Activated CD8-positive, alpha-beta memory T cell treated with anti-CD3 and anti-CD28 coated beads, Interleukin-2, amount 10 ng/mL, durations not matched to agents 7 days and 5 days (primary cell): ENCODE measurements at places on chromosomes 2 and 18.

GRCh38 chr2:182647499-182647787 lies 68.6 kb upstream of the DNAJC10 start:
- DNase-seq, result no peak

DNA sequence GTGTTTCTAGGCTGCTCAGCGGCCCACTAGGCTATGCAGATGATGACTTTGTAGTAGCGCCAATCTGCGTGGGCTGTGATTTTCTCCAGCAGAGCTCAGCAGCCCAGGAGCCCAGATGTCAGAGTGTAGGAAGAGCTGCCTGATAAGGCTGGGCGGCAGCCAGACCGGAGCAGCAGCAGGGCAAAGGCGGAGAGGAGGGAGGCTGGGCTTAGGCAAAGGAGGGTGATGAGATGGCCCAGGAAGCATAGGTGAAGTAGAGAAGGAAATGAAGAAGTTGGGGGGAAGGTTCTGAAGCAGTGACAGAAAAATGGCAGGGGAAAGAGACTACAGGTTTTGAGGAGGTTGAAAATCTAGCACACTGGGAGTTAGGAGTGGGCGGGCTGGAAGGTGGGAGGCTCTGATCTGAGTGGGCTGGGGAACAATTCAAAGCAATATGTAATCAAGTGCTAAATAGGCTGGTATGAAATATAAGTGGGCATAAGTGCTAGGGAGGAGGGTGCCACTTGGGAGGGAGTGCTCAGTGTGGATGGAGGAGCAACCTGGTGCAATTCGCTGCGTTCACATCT lies 50.6 kb upstream of the STPG4 start:
- no peak for DNase-seq

DNA sequence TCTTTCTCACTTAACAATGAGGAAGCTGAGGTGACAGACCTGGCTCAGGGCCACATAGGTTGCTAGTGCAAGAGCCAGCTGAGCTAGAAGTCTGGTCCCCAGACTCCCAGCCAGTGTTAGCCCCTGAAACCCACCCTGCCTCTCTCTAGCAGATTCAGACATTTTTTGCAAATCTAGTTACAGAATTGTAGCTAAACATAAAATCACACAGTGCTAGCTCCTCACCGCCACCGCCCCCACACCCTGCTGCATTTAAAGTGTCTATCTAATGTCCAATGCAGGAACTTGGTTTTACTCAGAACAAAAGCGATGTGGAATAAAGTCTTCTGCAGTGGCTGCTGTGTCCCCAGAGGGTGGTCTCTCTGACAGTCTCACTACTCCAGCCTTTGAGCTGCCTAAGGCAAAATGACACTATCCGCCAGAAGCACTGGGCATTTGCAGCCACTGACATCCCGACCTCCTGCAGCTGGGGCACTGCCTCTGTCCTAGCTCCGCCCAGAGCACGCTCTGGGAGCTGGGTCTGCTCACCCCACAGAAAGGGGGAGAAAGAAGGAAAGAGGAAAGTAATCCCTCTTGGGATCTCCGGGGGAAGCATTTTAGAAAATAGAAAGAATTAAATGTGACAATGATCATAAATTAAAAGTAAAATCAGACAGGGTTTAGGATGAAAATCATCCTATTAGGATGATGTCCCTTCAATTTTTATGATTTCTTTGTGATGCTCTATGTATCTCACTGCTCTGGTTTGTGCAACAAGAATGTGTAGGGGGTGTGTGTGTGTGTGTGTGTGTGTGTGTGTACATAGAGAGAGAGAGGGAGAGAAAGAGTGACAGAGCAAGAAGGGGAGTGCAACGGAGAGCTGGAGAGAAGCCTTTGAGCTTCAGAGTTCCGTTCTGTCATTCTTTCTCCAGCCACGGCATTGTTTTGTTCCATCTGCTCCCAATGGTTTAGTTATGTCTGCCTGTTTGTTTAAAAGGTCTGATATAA lies 50.5 kb upstream of the ST8SIA3 start:
- DNase-seq, result no peak

DNA sequence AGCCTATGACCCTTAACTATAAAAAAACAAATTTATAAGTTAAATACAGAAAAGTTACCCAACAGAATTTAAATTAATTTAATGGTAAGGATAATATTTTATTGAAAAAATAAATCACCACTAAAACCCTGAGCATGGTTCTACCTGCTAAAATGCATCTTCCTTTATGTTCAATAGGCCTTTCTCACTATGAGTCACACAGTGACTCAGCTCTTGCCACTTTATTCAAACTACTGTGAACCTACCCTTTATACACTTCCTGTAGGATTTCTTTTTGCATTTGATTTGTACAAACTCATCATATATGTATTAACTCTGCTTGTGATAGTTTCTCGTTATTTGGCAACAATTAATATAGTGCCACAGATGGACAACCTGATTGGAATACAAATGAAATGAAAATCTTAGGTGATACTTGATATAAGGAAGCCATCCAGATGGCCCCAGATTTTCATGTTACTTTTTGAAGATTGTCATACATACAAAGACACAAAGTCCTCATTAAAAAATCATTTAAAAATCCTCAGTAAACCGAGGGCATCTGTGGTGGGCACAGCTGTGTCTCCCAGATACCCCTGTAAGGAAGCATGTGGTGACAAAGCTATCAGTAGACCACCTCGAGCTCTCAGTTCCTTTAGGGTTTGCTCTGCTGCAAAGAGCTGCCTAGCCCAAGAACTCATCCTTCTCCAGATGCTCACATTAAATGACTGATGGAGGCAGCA lies 55.2 kb upstream of the COBLL1 start:
- DNase-seq, result no peak

GRCh38 chr2:130251535-130251872 lies 53.3 kb upstream of the TUBA3E start:
- DNase-seq, result no peak

- DNase-seq, result no peak
Observed at GRCh38 chr2:133675-134593, 87.6 kb upstream of the FAM110C start.

GRCh38 chr18:56672391-56672790 lies 21.2 kb downstream of the WDR7 start:
- no peak for DNase-seq

DNA sequence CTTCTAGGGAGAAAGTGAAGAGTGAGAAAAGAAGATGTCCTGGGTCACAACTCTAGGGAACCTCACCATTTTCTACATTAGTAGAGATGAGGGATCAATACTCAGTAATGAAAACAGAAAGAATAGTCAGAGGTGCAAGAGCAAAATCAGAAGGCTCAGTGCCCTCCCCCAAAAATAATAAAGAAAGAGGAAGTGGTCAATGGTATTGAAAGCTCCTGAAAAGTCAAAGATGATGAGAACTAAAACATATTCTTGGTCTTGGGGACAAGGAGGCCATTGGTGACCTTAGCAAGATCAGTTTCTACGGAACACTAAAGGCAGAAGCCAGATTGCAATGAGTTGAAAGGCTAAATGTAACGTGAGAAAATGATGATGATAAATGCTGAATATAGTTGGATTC lies 24.5 kb upstream of the MYO1B start:
- no peak for DNase-seq

GRCh38 chr18:60295674-60296073 lies 76.9 kb downstream of the MC4R start:
- no peak for DNase-seq

DNA sequence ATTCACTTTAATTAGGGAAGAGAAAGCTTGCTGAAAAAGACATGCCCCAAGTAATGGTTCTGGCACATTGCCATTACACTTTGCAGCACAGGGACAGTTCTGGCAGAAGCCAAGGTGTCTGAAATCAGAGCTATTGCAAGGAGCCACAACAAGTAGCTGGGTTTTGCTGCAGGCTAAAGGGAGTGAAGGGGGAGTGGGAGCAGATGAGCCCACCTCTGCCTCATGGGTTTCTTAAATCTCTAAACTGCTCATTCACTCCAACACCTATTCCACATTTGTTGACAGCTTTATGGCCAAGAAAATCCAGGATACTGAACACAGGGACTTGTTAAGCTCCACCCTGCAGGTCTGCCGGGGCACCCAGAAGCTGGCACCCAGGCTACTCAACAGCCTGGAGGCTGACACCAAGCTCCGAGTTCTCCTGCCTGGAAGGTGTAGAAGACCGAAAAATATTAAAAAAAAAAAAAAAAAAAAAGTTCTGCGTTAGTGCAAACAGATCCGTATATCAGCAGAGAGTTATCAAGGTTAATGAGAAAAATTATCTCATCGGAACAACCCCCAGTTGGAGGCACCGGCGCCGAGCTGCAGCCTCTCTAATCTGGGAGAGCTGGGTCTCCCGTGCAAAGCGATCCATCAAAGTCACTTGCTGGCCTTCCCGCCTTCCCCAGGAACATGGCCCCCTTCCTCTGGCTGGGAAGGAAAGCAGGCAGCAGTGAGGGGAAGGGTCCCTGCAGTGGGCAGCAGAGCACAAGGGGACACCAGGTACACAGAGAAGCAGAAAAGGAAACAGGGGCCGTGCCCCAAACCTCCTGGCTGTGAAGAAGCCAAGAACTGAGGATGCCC lies 123.7 kb downstream of the HNMT start:
- DNase-seq, result no peak

- DNase-seq, result no peak
Observed at GRCh38 chr18:43049021-43049420, 66.5 kb downstream of the RIT2 start.

DNA sequence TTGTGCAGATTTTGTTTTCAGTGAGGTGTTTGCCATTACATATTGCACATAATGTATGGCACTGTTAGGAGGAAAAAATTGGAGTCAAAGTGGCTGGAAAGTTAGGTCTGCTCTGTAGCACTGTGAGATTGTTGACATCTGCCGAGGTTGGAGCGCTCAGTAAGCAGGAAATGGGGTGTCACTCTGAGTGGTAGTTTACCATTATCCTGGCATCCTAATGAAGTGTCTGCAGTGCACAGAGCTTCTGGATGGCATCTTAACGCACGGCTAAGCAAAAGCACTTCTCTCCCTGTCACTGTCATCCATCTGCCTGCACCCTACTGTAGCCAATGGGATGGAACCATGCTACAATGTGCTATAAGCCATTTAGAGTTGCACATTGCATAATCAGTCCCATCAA lies 561.9 kb downstream of the ARHGAP15 start:
- no peak for DNase-seq

- DNase-seq, result no peak
Observed at GRCh38 chr2:129934044-129934822, 45.2 kb upstream of the RAB6C start.

- peak; percentile 8 for DNase-seq
Observed at GRCh38 chr2:71784734-71785511, 331.6 kb downstream of the DYSF start.

GRCh38 chr18:59101830-59102414 lies 37.8 kb upstream of the SEC11C start:
- no peak for DNase-seq

DNA sequence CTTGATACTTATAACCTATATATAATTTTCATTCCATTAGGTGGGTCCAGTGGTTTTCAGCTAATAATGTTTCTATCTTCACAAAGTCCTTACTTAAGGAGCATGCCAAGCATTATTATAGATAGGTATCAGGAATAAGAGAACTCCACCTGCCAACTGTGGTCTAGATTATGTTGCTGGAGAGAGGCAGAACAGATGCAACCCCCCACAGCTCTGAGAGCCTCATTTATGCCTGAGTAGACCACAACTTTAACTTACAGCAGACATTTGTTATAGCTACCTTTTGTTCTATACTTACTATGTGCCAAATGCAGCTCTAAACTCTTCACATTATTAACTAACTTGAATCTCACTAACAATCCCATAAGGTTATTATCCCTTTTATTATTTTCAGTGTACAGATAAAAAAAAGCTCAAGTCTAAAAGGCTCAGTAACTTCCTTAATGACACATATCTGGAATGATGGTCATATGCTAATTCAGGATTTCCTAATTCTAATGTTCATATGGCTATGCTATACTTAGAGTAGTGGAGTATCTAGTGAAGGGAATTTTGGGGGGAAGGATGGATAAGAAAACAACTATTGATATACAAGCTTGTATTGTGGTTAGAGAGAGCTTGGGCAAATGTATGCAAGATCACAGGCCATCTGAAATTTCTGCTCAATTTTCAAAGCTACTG lies 119.1 kb upstream of the RND3 start:
- no peak for DNase-seq

DNA sequence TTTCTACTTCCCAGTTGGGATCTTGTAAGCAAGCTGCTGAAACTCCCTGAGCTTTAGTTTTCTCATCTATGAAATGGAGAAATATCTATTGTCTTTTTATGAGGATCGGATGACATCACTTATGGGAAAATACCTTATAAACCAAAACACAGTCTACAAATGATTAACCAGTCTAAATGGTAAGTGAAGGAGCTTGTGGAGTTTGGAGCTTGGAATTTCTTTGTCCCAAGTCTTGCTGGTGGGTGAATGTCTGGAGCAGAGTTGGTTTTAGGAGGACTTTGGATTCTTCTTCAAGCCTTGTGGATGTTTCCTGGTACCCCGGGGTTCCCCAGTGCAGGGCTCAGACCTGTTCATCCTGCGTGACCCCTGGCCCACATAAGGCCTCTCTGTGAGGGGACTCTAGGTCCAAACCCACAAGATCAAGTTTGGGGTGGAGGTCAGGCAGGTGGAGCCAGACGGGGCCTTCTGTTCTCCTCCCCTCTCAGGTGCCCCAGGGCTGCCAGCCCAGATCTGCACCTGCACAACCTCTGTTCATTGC lies 43.2 kb downstream of the FOSL2 start:
- DNase-seq, result no peak

GRCh38 chr2:134253117-134253704 lies 661 bp upstream of the MGAT5 start:
- DNase-seq, result peak; percentile 58

DNA sequence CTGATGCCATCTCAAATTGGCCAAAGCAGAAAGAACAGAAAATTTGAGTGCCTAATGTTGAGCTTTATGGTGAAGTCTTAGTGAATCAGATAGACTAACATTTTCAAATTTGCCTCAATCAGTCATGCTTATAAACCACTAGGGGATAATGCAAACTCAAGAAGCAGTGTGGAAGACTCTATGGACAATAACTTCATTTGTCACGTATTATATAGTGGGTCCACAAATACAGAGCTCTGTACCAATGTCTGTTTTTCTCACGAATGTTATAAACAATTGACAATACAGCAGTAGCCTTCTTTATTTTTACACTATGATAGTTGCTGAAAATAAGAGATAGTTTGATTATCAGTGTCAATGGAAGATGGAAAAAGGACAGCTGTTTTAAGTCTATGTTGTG lies 190.8 kb upstream of the SLC8A1 start:
- no peak for DNase-seq

DNA sequence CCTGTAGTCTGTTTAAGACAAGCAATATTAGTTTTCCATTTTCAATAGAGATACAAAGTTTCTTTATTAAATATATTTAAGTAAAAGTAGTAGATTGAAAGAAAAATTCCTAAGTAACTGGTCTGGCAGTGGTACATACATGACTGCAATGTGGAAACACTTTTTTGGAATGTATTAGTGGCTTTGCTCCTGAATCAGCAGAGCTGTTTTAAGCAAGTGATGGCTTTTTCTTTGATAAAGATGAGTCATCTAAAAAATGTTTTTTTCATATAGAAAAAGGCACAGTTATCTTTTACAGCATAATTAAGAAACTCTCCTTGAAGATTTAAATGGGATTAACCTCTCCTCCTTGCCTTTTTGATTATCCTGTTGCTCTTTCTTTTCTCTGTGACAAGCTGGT lies 34.9 kb downstream of the KDM3A start:
- no peak for DNase-seq
